GM12891 (cell line): ENCODE measurements at places on chromosomes 12 and 14.

DNA sequence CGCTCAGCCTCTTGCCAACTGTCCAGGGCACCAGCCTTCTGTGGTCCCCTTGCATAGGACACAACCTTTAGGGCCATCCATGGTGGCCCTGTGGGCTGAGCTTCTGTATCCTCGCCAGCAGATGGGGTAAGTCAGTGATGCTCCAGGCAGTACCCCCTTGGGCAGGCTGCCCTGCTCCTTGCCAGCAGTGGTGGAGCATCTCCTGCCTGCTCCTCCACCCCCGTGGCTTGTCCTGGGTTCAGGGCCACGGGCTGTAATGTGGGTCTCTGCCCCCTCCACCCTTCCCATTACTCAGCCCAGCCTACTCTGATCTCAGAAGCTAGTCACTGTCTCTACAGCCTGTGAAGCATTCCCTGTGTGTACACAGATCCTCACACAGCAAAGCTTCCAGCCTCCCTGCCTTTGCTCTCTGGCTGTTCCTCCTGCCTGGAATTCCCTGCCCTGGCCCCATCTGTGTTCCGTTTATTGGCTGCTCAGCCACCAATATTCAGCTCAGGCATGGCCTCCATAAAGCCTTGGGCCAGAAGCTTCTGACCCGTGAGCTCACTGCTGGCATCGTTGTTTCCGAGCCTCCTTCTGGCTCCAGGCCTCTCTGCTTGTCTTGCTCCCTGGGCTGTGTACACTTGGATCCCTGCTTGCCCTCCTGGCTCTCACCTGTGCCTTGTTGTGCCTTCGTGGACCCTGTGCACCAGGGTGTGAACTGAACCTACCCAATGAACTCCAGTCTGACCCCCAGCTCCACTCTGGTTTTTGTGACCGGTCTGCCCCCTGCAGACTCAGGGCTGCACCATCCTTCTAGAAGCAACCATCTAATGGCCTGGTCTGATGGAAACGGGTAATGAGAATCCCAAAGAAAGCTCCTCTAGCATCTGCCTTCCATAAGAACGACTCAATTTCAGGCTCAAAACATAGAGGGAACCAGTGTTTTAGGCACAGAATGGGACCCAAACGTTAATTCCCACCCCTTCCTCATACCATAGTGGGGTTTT lies 177.0 kb upstream of the PRMT8 start:
- peak; percentile 50 for DNase-seq

DNA sequence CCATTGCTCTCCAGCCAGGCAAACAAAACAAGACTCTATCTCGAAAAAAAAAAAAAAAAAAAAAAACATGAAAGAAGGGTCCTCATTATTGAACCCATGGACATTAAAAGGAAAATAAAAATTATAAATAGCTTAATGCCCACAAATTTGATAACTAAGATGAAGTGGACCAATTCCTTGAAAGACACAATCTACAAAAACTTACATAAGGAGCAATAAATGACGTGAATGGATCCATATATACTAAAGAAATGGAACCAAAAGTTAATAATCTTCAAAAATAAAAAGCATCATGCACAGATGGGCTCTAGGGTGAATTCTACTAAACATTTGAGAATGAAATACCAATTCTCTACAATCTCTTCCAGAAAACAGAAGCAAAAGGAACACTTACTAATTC lies 47.7 kb upstream of the AP4S1 start:
- DNase-seq, result no peak

GRCh38 chr14:68922886-68923285 lies 56.2 kb downstream of the ACTN1 start:
- DNase-seq, result no peak

DNA sequence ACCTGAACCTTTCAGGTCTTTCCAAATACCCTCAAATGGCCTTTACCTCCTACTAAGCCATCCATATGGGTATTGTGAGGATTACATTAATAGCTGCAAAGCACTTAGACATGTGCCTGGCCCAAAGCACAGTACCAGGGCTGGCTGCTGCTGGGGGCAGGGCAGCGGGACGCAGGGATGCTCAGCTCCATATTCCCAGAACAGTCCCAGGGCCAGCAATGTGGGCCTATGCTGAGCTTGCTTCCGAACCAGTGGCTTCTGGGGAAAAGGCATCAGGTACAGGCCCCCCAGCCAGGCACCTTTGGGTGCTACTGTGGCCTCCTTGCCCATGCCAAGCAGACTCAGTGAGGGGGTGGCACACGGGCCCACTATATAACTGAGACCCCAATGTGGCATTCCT lies 10.4 kb downstream of the ACTN1 start:
- no peak for DNase-seq

GRCh38 chr14:102659797-102660196 lies 67.3 kb downstream of the RCOR1 start:
- no peak for DNase-seq
